NCI-H1694 (cell line): ENCODE measurements at places on chromosomes 6 and 20.

DNA sequence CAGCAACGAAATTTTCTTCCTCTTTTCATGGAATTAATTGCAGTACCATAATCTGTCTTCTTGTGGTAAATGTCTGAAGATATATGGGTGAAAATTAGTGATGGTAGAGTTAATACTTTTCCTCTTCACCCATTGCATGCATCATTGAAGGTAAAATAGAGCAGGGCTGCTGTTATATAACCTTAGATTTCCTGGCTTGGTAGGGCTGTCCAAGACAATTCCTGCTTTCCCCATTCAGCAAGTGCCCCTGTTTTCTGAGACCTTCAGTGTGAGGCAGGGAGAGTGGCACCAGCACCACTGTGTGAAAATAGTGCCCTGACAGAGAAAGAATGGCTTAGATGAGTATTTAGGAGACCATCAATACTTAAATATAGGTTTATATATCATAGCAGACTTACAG is 202.0 kb downstream of the ZFAND3 start:
- no peak for DNase-seq

GRCh38 chr6:152273638-152274037 is 363.5 kb downstream of the SYNE1 start:
- no peak for DNase-seq

- no peak for DNase-seq
These were observed 205.8 kb downstream of the TMEM242 start for GRCh38 chr6:157117431-157118095.

GRCh38 chr20:17969278-17969883 is 563 bp downstream of the MGME1 start:
- no peak for DNase-seq

DNA sequence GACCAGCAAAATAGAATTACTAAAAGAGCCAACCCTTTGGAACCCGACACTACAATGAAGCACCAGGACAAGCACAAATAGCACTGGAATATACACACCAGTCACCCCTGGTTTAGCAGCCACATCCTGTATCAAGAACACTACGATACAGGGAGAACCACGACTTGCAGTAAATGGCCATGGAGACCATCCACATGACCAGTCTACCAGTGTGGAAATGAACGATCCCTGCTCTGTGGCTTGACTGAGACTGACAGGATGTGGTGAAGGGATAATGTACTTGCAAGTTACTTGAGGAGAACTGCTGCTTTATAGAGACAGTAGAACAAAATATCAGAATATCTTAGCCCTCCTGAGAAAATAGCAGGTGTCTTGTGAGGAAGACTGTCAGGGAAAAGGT is 169.6 kb downstream of the COL9A1 start:
- no peak for DNase-seq

GRCh38 chr20:48006036-48006833 is 221.0 kb upstream of the SULF2 start:
- DNase-seq: no peak
